GM20000 (cell line): ENCODE measurements at places on chromosomes 5 and 9.
A peak's percentile ranks its signal among the peaks of the same experiment; 100 is the strongest.

- DNase-seq = no peak
Measured at GRCh38 chr5:115840873-115841272, 492 bp downstream of the ATG12 start.

- no peak for DNase-seq
Measured at GRCh38 chr9:124042201-124042721, 30.7 kb downstream of the LHX2 start.

DNA sequence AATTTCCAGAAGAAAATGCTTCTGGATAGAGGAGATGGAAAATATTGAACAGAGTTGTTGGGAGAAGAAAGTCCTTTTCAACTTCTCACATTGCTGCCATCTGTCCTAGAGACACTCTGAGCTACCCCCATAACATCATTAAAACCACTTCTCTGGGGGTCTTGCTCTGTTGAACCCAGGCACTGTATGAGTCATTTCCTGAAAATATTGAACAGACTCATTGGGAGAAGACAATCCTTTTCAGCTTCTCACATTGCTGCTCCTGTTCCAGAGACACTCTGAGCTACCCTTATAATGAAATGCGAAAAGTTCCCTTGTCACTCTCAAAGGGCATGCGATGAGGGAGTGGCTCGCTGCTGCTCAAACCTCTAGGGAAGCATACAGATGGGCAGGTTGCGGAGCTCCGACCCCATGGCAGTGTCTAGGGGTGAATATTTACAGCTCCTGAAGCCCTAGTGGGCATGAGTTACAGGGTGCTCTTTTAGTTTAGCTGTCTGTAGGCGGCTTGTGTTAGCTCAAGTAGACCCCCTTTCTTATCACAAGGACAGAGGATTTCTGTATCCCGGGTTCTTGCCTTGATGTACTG, 90.7 kb downstream of the CDKN2A start:
- no peak for DNase-seq

- no peak for DNase-seq
Measured at GRCh38 chr9:22102146-22103053, 93.3 kb upstream of the CDKN2B start.

GRCh38 chr9:79551586-79551985, 20.2 kb upstream of the TLE4 start:
- no peak for DNase-seq

- DNase-seq = no peak
Measured at GRCh38 chr5:91379246-91379913, 3.7 kb downstream of the ARRDC3 start.

DNA sequence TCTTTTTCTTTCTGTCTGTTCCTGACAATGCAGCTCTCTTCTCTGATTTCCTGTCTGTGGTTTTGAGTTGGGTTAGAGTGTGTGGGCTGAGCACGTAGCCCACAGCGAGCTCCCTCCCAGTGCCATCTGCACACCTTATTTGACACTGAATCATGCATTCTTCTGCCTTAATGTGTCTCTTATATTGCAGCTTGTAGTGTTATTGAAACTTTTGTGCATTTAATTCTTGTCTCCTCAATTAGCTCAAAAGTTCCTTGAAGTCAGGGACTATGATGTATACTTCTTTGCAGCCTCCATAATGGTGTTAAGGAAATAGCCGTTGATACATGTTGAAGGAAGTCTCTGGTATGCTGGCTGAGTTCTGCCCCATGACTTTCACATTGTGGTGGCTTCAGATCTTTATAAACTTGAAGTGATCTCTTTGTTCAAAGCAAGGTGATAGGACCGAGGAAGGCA, 576.2 kb upstream of the CLINT1 start:
- DNase-seq = peak; percentile 36

- peak; percentile 67 for DNase-seq
Measured at GRCh38 chr9:135887585-135888050, 19.7 kb downstream of the CAMSAP1 start.

- DNase-seq = no peak
Measured at GRCh38 chr5:58524571-58524970, 33.3 kb downstream of the GAPT start.

GRCh38 chr9:86281593-86282076, 703 bp downstream of the ISCA1 start:
- DNase-seq = no peak

DNA sequence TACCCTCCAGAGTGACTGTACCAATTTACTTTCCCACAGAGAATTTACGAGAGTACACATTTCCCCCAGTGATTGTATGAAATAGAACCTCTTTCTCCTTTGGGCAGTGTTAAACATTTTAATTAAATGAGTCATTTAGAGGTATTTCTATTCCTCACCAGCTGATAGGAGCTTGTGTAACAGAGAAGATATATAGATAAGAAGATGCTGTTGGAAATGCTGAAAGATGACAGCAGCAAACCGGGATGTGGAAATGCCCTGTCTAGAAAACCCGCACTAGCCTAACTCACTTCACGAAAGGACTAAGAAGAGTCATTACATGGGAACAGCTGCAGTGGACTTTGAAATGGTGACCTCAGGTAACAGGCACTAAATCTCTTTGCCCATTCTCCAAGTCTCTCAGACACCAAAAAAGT, 68.3 kb downstream of the LPAR1 start:
- no peak for DNase-seq
